ENCODE measurements at places on chromosomes 4 and X.

- H3K27me3 ChIP-seq, result no peaks in the 10 kb centered on the region
- no peaks in the 10 kb centered on the region for H3K4me1 ChIP-seq
- H3K27ac ChIP-seq, result no peak overlapping the region
- H3K36me3 ChIP-seq, result no peaks in the 10 kb centered on the region
Measured at GRCh38 chr4:14607578-14607977, 394.7 kb upstream of the CPEB2 start.

- no peak for DNase-seq
- H3K4me3 ChIP-seq, result no peak overlapping the region
- no peaks in the 10 kb centered on the region for H3K27me3 ChIP-seq
- no peak overlapping the region for H3K27ac ChIP-seq
- no peaks in the 10 kb centered on the region for H3K36me3 ChIP-seq
Measured at GRCh38 chrX:151738751-151739150, 4.2 kb downstream of the CNGA2 start.

DNA sequence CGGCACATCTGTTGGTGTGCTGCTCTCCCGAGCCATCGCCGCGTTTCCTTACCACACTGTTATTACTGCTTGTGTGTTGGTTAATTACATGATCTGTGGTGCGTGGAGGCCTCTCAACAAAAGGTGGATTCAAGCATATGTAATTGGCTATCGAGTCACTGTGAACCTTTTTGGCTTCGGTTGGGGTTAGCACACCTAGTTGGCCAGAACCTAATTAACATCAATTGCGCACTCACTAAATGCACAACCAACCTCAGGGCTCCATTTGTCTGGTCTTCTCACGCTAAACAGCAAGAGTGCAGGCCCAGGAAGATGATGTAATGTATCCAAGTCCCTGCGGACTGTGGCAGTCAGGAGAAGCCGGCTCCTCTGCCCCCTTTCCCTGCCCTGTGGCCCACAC is 17.4 kb downstream of the ENPP6 start:
- H3K36me3 ChIP-seq, result no peaks in the 10 kb centered on the region
- DNase-seq, result no peak
- H3K27ac ChIP-seq, result no peak overlapping the region
- H3K27me3 ChIP-seq, result no peaks in the 10 kb centered on the region
- H3K4me1 ChIP-seq, result peaks cover 12% of the 10 kb centered on the region

DNA sequence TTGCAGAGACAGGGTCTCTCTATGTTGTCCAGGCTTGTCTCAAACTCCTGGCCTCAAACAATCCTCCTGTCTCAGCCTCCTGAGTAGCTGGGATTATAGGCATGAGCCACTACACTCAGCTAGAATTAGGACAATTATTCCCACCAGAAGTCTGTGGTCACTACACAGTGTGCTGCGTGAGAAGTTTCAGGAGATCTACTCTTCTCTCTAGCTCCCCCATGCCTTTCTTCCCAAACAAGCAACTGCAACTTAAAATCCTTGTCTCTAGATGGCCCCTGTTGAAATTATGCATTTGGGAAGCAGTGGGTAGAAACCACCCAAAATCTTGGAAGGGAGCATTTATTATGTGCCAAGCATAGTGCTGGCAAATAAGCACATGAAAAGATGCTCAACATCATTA is 21.1 kb upstream of the MAP7D3 start:
- no peaks in the 10 kb centered on the region for H3K36me3 ChIP-seq
- no peaks in the 10 kb centered on the region for H3K4me1 ChIP-seq
- H3K27ac ChIP-seq, result no peak overlapping the region
- DNase-seq, result no peak
- no peaks in the 10 kb centered on the region for H3K27me3 ChIP-seq
- H3K4me3 ChIP-seq, result no peak overlapping the region

- no peaks in the 10 kb centered on the region for H3K4me1 ChIP-seq
- DNase-seq, result no peak
- H3K36me3 ChIP-seq, result no peaks in the 10 kb centered on the region
- H3K27me3 ChIP-seq, result no peaks in the 10 kb centered on the region
- H3K27ac ChIP-seq, result no peak overlapping the region
Measured at GRCh38 chr4:165765053-165765452, 108.0 kb upstream of the TLL1 start.

DNA sequence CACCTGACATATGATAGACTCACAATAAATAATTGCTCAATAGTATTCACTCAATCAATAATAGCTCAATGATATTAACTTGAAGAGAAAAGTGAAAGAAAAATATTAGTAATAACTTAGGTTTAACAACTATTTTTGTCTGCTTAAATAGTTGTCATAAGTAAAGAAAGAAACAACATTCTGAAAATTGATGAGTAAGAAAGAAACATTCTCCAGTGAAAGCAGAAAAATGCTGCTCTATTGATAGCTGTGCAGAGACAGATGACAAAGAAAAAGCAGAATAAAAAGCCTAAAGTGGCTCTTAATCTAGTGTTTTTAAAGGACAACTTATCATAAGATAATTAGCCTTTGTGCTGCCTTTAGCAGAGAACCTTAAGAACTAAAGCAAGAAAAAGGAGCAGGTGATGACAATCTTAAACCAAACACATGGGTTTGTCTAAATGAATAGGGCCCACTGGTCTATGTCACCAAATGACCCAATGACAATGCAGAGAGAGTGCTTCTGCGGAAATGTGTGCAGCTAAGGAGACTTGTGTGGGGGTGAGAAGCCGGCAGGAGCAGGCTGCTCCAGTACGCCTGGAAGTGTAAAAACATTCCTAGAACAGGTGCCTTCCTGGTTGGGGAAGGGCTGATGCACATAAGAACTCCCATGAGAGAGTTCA is 13.2 kb downstream of the HS3ST1 start:
- no peaks in the 10 kb centered on the region for H3K36me3 ChIP-seq
- H3K4me1 ChIP-seq, result no peaks in the 10 kb centered on the region
- no peak overlapping the region for H3K4me3 ChIP-seq
- DNase-seq, result no peak
- no peaks in the 10 kb centered on the region for H3K27me3 ChIP-seq
- H3K27ac ChIP-seq, result no peak overlapping the region

GRCh38 chrX:111880735-111881134 is 4.8 kb downstream of the TRPC5OS start:
- no peak overlapping the region for H3K27ac ChIP-seq
- no peak for DNase-seq
- no peaks in the 10 kb centered on the region for H3K27me3 ChIP-seq
- H3K4me1 ChIP-seq, result no peaks in the 10 kb centered on the region
- H3K36me3 ChIP-seq, result no peaks in the 10 kb centered on the region

DNA sequence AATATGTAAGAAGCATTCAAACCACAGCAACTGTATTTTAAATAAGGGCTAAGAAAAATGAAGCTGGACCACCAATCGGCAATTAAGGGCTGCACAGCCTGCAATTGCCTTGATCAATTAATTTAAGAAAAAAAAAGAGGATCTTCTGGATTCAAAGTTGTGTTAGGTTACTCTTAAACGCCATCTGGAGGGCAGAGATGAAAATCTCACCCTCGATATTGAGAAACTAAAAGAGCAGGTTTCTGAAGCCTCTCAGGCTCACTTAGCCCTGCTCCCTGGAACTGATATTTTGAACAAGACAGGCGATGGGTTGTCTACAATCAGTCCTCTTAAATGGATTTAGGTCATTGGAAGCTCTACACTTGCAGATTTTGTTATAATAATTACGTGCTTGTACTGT is 579.4 kb downstream of the GRXCR1 start:
- no peaks in the 10 kb centered on the region for H3K36me3 ChIP-seq
- H3K4me1 ChIP-seq, result no peaks in the 10 kb centered on the region
- DNase-seq, result no peak
- no peak overlapping the region for H3K27ac ChIP-seq
- no peak overlapping the region for H3K4me3 ChIP-seq

GRCh38 chrX:133723930-133724329 is 261.5 kb downstream of the GPC3 start:
- no peaks in the 10 kb centered on the region for H3K4me1 ChIP-seq
- no peak overlapping the region for H3K4me3 ChIP-seq
- no peaks in the 10 kb centered on the region for H3K27me3 ChIP-seq
- H3K36me3 ChIP-seq, result no peaks in the 10 kb centered on the region
